EH (cell line): ENCODE measurements at places on chromosomes 4 and X.

- no peak for DNase-seq
These were observed 555.4 kb downstream of the BCOR start for GRCh38 chrX:39542316-39542715.

- peak; percentile 85 for DNase-seq
These were observed 93.1 kb downstream of the NSUN7 start for GRCh38 chr4:40842725-40843423.

DNA sequence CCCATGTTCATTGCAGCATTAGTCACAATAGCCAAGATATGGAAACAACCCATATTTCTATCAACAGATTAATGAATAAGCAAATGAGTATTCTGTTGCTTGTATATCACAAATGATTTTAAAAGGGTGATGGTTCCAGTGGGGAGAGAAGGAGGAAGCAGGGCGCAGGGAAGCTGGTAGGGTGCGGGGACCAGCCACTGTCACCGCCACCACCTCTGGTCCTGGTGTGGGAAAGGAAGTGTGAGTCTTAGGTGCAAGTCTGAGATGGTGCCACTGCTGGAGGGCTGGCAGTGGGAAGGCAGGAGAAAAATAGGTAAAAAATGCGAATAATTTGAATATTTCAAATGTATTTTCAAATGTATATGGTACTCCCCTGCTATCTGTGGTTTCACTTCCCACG is 286.8 kb upstream of the DDX53 start:
- no peak for DNase-seq

- no peak for DNase-seq
These were observed 649.7 kb downstream of the GRID2 start for GRCh38 chr4:92953462-92953861.

GRCh38 chr4:88865046-88865445 is 167.4 kb upstream of the NAP1L5 start:
- DNase-seq, result peak; percentile 27

DNA sequence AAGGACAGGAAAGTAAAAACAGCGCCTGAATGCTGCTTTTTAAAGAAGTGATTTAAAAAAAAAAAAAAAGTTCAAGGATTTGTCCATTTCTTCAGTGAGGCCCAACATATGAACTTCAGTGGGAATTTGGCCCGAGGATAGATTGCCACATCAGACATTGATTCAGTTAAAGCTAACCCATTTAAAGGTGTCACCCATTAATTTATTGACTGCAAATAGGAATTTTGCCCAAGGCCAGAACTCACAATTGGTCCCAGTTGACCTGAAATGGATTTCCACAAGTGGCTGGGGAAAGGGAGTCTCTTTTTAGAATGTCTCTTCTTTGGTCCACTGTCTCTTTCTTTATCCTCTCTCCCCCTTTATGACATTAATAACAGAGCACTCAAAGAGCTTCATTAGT is 86.5 kb upstream of the RPL34 start:
- DNase-seq, result no peak

- peak; percentile 38 for DNase-seq
These were observed 965 bp downstream of the TCEAL4 start for GRCh38 chrX:103586314-103586646.
